ENCODE measurements at places on chromosomes 6 and 20.

DNA sequence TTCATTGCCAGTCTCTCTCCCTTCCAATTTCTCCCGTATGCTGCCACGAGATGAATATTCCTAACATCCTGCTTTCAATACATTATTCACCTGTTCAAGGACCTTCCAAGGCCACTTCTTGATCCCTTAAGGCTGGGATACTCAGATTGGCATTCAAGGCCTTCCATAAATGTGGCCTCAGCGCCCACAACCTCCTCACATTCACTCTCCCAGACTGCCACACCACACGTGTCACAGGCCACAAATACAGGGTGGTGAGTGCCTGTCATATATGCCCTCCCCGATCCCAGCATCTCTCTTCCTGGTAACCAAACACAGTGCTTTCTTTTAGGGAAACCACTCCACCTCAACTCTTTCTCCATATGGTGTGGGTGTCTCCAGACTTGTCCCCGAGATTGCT lies 55.5 kb downstream of the TTI1 start:
- DNase-seq, result no peak

DNA sequence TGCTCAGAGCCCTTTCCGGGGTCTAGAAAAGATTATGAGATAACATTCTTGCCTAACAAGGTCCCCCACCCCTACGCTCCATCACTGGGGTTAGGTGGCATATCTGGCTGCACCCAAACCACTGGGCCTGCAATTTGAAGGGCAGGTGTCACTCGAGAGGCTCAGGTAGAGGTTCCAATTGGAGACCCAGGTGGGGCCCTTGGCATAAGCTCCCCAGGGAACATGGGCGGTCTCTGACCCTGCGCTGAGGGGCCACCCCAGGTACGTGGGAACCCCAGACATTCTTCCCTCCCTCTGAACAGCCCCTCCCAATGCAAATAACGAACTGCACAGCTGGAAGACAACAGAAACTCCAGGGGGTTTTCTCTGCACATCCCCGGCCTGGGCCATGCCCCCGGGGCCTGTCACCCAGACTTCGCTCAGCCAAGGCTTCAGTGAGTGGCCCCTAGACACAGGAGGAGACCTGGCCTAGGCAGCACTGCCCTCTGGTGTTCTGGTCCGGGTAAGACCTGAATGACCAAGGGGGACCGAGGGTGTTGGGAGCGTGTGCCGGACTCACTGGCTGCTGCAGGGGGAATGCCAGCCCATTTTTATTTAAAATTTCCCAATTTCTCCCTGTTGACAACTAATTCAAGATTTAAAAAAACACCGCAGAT lies 47.5 kb downstream of the DSTN start:
- DNase-seq, result no peak

DNA sequence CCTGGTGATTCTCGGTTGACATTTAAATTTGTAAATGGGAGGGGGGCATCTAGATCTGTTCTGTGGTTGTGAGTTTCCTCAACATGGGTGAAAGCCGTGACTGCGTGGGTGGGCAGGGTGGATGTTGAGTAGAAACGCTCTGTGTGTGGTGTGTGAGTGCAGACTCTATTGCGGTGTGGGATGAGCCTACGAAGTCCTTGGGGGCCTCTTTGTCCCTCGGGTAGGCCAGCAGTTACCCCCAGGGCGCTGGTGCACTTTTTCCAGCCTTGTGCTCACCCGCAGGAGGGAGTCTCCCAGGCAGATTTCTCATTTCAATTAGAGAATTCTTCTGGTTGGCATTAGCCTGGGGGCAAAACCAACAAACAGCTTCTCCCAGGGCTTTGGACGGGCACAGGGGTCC lies 10.6 kb downstream of the TOX2 start:
- DNase-seq, result peak; percentile 60

DNA sequence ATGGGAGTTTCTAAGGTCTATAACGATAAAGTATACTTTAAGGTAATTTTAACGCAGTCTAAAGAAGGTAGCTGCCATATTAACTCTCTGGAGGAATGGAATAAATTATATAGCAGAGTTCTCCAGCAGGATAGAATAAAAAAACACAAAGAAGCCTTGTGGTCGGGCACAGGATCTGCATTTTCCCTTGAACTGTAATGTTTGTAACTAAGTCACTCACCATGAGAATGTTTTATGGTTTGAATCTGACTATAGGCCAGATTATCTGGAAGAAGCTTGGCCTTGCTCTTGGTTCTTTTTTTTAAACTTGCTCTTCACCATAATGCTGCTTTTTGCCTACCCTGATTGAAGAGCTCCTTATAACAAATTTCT lies 238.8 kb upstream of the NOX3 start:
- DNase-seq, result no peak

DNA sequence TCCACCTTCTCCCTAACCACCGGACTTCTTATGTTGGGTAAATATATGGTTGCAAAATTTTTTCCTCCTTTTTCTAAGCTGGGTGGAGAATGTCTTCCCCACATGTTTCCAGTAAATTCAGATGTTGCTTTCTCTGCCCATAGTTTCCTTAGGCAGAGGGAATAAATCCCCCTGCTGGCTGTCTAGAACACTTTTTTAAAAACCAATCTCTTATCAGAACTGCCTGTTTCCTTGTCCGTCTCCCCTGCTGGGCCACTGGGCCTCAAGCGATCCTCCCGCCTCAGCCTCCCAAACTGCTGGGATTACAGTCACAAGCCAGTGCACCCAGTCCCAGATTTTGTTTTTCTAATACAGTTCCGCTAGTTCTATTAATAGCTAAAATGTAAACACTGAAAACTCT lies 9.9 kb upstream of the WFDC2 start:
- no peak for DNase-seq

GRCh38 chr6:8435845-8436168 lies 462 bp upstream of the SLC35B3 start:
- no peak for DNase-seq

- peak; percentile 29 for DNase-seq
Observed at GRCh38 chr6:135182071-135183001, 1.2 kb downstream of the MYB start.

GRCh38 chr6:83467620-83468036 lies 36.8 kb upstream of the ME1 start:
- no peak for DNase-seq

DNA sequence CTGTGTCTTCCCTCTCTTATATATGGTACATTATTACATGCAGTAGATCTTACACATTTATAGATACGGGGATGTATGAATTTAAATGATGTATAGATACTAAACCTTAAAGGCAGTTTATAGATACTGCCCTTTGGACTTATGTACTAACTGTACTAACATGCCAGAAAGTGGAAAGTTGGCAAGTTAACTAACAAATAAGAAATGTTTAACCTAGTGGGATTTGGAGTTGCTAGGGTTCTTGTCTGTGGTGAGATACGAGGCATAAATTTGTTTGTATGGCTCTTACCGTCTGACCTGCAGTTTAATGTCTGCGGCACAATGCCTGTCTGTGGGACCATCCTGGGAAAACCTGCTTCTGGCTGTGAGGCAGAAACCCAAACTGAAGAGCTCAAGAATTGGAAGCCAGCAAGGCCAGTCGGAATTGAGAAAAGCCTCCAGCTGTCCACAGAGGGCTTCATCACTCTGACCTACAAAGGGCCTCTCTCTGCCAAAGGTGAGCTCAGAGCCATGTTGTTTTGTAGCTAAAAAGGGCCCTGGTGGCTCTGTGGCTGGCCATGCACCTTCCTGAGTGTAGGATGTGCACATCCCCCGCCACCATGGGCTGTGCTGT lies 62.9 kb upstream of the SLC22A1 start:
- no peak for DNase-seq

DNA sequence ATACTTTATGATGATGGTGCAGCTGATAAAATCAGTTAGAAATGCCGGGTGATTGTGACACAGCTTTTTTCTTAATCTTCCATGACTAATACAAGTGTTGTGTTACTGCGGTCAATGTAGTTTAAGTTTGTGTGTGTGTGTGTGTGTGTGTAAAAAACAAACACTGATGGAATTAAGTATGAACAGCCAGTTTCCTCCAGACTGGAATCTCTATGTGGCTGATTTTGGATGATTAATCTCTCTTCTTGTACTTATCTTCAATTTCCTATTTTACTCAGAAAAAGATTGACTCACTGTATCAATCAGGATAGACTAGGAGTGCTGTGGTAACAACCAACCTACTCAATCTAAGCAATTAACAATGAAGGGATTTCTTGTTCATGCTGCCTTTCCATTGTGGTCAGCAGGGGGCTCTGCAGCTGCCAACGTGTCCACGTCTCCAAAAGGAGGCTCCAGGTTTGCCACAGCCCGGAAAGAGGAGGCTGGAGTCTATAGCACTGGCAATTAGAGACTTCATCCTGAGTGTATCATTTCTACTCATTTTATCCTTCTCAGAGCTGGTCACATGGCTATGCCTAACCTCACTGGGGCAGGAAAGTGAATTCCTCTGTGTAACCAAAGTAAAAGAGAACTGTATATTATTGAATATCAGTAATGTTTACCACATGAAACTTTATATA lies 107.7 kb downstream of the CD109 start:
- DNase-seq, result no peak

DNA sequence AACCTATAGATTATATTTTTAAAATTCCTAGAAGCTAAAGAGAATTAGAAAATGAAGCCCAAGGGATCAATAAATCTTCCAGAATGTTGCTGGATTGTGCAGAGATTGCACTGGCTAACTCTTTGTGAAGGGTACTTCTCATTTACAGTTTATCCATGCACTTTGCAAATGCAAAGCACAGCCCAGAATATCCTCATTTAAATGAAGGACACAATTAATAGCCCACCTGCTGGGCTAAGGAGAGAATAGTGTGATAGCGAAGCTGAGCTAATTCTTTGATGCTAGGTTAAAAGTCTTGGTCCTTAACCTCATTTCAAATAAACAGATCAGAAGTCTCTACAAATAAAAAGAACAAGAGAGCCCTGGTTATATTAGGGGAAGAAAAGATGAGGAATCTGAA lies 72.5 kb downstream of the SMPDL3A start:
- DNase-seq, result no peak

GRCh38 chr20:56630086-56630493 lies 984 bp downstream of the TFAP2C start:
- no peak for DNase-seq

- DNase-seq, result no peak
Observed at GRCh38 chr6:125991653-125992052, 5.3 kb downstream of the TRMT11 start.

GRCh38 chr6:45586216-45587171 lies 208.8 kb upstream of the SUPT3H start:
- peak; percentile 22 for DNase-seq

DNA sequence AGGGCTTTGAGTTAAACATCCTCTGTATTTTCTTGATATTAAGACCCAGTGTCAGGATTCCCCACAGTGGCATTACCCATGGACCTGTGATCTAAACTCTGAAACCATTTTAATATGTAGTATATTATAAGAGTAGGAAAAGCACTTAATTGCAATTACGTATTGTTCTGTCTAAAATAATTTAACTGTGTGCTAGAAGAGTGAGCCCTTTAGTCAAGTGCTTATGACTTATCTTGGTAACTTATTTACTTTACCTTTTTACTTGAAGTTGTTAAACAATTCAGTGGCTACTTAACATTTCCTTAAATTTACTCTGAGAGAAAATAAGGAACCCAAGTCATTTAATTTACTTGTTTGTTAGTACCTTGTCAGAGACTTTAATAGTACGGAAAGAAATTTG lies 173.6 kb downstream of the CDKAL1 start:
- DNase-seq, result no peak

GRCh38 chr6:29559524-29560287 lies at the start of gene UBD:
Gene UBD, minus strand, starts transcription at chr6:29559732. Its CDS starts 31 bp downstream, at chr6:29559701.
- DNase-seq, result no peak

DNA sequence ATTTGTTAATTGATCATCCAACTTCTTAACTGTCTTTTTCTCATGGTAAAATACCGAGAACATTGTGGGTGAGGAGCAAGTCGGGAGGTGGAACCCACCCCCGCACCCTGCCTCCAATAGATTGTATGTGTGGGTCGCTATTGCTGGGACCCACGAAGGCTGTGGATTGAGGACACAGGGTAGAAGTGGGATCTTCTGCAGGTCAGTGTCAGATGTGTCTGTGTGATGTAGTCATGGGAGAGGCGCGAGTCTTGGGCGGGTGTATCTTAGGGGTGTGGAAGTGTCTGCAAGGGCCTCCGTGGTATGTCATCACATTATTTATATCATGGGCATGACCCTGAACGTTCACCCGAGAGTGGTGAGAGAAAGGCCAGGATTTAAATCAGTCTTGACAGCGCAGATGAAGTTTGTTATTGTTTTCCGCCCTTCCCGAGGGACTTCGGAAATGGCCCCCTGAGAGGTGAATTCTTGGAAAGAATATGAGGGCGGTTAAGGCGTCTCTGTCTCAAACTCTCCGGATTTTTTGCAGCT lies 472 bp upstream of the PAQR8 start:
- peak; percentile 12 for DNase-seq

DNA sequence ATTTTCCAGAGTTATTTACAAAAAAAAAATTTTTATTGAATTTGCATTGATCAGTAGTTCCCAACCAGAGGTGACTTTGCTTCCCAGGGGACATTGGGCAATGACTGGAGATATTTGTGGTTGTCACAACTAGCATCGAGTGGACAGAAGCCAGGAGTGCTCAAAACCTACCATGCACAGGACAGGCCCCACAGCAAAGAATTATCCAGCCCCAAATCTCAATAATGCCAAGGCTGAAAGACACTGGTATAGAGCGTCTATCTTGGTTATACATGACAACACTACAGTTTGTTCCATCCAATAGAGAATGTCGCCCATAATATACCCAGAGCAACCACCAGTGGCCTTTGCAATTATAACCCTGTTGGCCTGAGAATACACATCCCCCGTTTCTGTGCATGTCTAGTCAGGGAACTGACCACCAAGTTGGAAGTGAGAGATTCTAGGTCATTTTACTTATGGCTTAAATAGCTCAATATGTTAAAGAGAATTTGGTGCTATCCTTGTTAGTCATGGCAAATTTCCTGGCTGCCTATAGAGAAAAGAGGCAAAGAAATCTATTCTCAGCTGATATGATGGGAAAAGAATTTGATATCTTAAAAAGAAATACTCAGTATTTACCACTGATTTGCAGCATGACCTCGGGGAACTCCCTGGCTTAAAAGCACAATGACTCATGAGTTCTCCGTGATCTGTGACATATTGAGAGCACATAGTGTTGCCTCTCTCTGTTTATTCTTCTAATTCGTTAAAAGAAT lies 76.0 kb upstream of the ADTRP start:
- no peak for DNase-seq

- no peak for DNase-seq
Observed at GRCh38 chr6:168243812-168244376, 75.7 kb downstream of the DACT2 start.

GRCh38 chr20:19435316-19435715 lies 222.9 kb downstream of the SLC24A3 start:
- DNase-seq, result no peak

DNA sequence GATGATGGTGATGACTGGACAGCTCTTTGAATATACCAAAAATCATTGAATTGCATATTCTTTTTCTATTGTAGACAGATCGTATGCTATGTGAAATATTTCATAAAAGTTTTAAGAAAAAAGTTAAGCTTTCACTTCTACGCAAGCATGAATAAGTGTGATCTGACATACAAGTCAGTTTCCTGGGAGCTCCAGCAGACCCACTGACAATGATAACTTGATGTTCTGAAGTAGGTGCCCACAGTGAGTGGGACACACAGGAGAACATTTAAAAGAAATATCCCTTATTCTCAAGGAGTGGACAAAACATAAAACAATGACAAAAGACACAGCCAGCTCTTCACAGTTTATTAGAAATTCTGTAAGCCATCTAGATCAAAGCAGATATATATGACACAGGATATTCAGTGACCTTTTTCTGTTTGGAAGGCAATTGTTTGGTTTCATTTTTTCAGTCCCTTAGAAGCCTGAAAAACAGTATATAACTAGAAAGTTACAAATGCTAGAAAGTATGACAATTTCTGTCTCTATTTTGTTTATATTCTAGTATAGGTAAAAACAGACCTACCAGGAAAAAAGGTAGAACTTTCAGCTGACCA lies 101.4 kb downstream of the IRF4 start:
- DNase-seq, result no peak

- DNase-seq, result no peak
Observed at GRCh38 chr20:22826306-22827230, 208.5 kb upstream of the SSTR4 start.

Data from stimulated activated CD8-positive, alpha-beta memory T cell treated with anti-CD3 and anti-CD28 coated beads, Interleukin-7, amount 100 ng/mL, for 4 hours (primary cell).